CD4-positive, alpha-beta memory T cell (primary cell): ENCODE measurements at places on chromosomes 2 and 18.
A peak's percentile ranks its signal among the peaks of the same experiment; 100 is the strongest.

DNA sequence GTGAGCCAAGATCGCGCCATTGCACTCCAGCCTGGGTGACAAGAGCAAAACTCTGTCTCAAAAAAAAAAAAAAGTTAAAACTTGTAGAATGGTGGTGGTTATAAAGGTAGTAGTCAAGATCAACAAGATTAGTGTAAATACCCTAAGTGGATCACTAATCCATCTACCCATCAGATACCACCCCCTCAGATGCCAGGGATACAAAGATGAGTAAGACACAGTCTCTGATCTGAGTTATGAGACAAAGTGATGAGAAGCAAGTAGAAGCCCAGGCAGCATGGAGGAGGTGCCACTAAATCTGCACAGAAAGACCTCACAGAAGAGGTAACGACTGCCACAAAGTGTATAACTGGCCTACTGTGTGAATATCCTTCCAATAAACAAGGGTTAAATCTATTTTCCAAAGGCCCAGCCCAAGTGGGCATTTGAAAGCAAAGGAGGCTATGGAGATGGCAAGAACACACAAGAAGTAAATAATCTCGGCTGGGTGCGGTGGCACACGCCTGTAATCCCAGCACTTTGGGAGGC is 20.2 kb downstream of the NFE2L2 start:
- DNase-seq = peak; percentile 54

GRCh38 chr18:37435150-37435867 is 130.3 kb downstream of the CELF4 start:
- no peak for DNase-seq

DNA sequence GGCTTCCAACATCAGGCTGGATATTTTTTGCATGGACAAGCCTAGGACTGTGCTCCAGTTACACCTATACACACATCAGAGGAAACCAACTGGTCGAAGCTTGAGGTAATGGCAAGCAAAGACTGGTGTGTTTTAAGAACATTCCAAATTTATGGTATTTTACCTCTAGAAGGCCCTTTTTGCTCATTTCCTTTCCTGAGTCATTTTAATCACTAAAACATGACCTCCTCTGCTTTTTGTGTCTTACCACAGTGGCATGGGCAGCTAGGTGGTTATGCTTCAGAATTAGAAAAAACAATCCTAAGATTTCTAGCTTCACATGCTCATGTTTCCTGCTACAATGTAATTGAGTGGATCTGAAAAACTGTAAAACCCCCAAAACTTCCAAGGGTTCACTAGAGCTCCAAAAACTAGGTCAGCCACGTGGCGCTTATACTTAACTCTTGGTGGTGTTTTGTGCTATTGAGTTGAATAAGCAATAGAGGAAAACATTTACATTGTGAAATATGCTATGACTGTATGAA is 30.6 kb upstream of the CHRNA1 start:
- DNase-seq = no peak

DNA sequence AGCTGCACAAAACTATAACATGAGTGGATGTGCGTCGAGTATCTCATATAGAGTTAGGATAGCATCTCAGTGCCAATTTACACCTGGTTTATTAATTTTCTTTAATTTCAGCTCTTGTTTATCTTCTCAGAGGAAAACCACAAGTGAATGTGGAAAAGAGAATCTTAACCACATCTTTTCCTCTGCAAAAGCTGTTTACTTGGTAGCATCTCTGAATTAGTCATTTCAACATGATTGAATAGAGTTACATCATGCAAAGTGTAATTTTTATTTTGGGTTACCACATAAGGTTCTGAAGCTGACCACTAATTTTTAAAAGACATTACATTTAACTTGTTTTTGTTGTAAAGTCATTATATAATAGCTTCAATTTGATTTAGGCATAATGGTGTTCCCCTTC is 83.8 kb upstream of the FAM237A start:
- DNase-seq = no peak

DNA sequence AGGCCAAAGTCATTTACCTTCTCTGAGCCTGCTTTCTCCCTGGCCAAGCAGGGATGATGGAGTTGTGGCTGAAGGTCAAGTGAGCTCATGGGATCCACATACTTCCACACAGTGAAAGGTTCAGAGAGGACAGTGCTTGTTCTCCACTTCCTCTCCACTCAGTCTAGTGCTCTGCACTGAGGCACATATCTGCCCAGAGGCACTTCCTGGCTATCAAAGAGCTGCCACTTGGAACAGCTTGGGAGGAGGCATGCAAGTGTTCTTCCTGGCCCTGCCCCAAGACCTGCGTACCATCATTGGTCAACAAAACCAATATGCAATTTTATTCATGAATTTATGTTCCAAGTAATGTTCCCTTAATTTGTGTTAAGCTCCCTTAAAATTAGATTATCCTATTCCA is 71.9 kb downstream of the RNF152 start:
- DNase-seq = no peak

GRCh38 chr2:230346465-230346864 is 19.5 kb downstream of the SP140L start:
- DNase-seq = no peak

- no peak for DNase-seq
These were observed 113.4 kb downstream of the AP1S3 start for GRCh38 chr2:223723954-223724411.

GRCh38 chr2:162230761-162231160 is 12.5 kb downstream of the FAP start:
- no peak for DNase-seq

DNA sequence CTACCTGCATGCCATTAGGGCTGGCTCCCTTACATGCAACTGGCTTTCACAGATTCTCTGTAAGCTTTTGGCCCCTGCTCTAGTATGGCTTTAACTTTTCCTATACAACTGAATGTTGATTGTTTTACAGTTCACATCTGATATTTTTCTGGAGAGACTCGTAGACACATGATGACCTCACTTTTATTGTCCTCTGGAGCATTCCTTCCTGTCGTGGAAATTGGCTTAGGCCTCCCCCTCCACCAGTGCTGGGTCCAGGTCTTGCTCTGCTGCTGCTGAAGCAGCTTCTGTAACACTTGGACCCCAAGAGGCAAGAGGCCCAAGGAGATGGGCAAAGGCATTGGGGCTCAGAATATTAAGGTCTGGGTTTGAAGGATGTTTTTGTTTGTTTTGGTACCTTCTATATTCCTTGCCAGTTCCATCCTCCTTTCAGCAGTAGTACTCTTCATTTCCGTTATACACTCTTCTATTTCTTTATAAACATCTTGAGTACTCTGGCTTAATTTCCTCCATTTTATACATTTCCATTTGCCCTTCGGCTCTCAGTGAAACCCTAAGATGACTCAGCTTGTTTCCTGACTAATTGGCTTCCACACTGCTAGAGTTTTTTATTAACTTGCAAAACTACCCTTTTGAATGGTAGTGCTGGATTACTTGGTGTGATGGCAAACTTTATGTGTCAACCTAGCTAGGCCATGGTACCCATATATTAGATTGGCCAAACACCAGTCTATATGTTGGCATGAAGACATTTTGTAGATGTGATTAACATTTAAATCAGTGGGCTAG is 219.8 kb downstream of the CDCA7 start:
- DNase-seq = no peak

- DNase-seq = no peak
These were observed 105.0 kb downstream of the CELF4 start for GRCh38 chr18:37460604-37461003.

DNA sequence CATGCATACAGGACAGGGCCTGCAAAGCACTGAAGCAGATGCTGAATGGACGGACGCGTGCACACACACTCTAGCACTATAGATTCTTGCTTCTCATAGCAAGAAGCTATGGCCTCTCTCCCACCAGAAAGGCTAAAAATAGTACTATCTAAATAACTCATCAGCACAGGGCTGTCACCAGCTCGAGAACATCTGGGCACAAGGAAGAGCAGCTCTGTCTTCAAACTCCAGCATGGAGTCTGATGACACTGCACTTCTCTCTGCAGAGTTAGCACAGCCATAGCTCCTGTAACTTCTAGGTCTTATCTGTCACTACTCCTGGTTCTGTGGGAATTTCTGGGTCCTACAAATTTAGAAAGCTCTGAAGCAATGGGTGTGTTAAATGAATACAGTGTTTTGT is 123.5 kb downstream of the MYO5B start:
- no peak for DNase-seq

- DNase-seq = peak; percentile 48
These were observed 6.5 kb downstream of the CTLA4 start for GRCh38 chr2:203873921-203874631.

DNA sequence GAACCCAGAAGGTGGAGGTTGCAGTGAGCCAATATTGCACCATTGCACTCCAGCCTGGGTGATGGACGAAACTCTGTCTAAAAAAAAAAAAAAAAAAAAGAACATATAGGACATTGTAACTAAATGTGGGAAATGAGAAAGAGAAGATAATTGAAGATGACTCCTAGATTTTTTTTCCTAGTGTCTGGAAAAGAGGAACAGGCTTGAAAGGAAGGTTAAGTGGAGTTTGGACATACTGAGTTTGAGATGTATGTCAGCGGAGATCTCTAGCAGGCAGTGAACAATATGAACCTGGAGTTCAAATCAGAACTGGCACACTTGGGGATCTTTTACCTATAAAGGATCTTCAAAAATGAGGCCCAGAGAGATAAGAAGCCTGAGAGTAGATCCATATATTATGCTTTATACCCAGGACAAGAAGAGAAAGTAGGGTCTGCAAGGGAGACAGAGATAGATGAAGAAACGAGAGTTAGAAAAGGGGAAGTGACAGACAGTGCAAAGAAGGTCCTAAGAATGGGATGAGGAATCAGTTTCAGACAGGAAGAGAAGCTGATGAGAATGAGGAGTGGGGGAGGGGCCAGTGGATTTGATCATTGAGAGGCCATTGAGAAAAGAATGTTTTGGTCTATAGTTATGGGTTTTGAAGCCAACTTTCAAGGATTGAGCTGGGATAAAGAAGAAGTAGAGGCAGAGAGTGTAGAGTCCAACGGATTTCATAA is 46.9 kb upstream of the CD28 start:
- DNase-seq = no peak
